ENCODE measurements at places on chromosomes 1 and 21.

GRCh38 chr1:225653463-225654276 is 747 bp upstream of the ENAH start:
- DNase-seq: peak; percentile 74

GRCh38 chr1:68459796-68460195 is 10.0 kb upstream of the RPE65 start:
- DNase-seq: peak; percentile 77

- no peak for DNase-seq
Observed at GRCh38 chr1:158115126-158115525, 65.6 kb upstream of the CD1D start.

- DNase-seq: no peak
Observed at GRCh38 chr1:41498804-41499203, 14.3 kb upstream of the EDN2 start.

DNA sequence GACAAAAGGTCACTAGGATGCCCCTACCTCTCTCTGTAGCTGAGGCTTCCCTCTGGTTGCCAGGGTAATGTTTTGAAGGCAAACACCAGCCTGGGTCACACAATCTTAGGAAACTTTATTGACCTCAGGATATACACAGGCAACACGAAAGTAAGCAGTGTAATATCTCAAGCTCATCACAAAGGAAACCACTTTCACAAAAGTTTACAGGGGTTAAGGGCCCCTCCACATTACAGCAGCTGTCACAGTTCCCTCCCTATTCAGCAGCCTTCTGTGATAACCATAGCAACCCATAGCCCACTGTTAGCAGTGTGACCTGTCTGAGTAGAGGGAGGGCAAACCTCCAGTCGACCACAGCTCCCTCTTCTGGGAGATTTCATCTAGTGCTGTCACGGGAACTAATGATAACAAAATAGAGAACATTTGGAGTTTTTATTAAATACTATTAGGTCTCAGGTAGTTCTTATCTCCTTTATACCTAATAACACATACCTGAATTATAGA is 149.8 kb downstream of the PTPRC start:
- peak; percentile 8 for DNase-seq

Measured in NCI-H460 (cell line).